Stimulated activated CD8-positive, alpha-beta memory T cell treated with anti-CD3 and anti-CD28 coated beads, Interleukin-15, amount 100 ng/mL, for 24 hours (primary cell): ENCODE measurements at places on chromosomes 5 and 9.

DNA sequence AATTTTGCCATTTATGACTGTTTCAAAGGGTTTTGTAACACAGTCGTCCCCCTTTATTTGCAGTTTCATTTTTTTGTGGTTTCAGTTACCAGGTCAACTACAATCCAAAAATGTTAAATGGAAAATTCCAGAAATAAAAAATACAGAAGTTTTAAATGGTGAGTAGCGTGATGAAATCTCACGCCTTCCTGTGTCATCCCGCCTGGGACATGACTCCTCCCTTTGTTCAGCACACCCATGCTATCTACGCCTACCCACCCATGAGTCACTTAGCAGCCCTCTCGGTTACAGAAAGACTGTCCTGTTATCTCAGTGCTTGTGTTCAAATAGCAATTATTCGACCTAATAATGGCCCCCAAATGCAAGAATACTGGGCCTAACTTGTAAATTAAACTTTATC lies 765.3 kb upstream of the ADAMTS16 start:
- DNase-seq, result no peak

DNA sequence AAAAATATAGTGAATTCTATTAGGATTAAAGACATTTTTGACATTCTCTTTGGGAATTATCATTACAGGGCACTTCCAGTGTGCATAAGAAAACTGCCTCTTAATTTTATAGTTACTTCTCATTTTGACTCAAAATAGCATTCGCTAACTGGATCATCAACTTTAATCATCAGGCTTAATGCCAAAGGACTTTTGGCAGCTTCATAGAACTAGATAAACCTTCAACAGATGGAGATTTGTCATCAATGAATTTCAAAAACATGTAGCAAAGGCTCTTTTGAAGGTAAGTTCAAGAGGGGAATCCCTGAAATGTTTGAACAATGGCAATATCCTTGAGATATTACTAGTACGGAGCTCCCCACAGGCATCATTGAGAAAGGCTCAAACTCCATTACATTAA lies 447.2 kb downstream of the PDE4D start:
- no peak for DNase-seq

DNA sequence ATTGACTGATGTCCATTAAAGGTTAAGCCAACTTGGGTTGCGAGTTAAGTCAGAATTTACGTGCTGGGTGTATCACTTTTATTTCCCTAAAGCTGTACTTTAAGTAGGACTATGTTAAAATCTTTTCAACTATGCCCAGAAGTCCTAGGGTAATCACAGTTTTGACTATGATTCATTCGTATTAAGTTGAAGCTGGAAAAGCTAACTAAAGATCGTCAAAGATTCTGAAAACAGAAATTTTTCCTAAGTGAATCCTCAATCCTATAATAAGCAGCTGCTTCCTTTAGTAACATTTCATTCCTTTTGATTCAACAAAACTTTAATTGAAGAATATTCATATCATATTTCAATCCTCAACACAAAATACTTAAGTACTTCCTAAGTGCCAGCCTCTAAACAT lies 460.4 kb downstream of the ACTL7B start:
- DNase-seq, result no peak

- DNase-seq, result no peak
These were observed 51.1 kb downstream of the P4HA2 start for GRCh38 chr5:132176521-132176945.

DNA sequence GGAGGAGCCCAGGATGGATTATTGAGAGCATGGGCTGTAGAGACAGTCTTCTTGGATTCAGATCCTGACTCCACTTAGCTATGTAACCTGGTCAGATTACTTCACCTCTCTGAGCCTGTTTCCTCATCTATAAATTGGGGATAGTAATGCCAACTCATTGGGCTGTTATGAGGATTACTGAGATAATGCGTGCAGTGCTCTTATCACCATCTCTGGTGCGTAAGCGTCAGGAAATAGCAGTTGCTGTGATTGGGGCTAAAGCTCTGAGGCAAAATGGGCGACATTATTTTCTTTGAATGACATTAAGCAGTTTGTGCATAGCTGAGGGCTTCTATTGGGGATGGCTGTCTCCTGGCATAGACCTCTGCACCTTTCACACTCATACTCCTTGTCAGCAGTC lies 995 bp upstream of the MSMP start:
- DNase-seq, result no peak

DNA sequence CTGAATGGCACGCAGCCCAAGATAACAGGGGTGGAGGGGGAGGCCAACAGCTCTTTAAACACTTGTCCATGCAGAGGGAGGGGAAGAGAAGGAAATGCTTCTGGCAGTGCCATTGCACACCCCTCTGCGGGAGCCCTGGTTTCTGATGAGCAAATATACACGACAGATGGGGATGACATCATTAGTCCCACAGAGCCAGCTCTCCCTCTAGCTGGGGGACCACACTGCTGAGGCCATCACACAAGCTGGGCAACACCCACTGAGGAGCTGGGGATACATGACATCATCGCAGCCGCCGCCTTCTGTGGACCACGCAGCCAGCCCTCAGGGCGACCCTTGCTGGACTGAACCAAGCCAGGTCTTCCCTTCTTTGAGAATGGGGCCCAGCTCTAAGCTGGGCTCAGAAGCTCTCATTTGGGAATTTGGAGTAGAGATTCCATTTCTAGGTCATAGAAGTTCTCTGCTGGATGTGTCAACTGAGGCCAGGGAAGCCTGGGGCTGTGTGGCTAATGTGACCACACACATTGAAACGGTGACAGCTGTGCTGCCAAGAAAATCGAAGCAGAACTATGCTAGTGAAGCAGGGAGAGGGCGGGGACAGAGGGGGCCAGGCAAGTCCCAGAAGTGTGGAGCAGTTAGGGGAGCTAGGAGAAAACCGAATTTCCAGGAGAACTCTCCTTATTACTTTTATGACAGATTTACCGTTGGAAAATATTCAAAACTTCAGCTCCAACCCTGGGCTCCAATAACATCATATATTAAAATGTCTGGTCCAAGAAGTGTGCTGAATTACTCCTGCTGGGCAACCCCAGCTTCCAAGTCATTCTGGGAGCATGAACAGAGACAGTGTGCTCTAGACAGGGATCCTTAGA lies 79.5 kb downstream of the PRRT1B start:
- no peak for DNase-seq
